Tibial artery (tissue), 4 donors: ENCODE measurements at places on chromosomes 1 and 21.

GRCh38 chr1:17642169-17642568, 102.7 kb downstream of the ARHGEF10L start:
- DNase-seq: no peak

DNA sequence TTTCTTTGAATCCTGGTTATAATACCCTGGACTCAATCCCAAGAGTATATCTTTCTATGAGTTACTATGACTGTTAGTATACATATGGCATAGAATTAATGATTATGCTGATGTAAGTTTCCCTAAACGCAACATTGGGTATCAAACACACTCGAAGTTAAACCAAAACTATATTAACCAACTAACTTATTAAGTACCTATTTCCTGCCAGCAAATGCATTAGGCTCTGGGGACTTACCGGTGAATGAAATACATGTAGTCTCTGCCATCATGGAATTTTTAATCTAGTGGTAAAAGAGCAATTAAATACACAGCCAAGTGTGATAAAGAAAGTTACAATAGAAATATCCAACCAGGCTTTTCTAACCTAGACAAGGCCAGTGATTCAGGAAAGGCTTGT, 193.6 kb upstream of the ADGRL2 start:
- no peak for DNase-seq

DNA sequence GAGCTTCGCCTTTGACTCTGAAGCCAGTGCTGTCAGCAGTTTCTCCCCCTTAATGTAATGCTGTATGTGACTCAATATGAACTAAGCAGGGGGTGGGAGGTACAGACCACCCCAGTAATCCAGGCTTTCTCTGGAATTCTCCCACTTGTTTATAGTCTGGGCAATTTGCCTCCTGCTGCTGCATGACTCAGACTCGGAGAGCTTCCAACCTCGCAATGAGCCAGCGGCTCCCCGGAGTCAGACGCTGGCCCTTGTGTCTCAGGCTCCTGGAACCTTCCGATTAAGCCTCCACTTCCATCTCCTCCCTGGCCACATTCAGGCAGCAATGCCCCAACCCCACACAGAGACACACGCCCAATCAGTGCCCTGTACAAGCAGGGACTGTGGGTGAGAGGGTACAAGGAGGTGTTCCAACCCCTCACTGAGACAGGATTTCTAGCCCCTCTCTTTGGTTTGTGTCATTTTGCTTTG, 471.7 kb upstream of the VAMP3 start:
- peak; percentile 81 for DNase-seq

GRCh38 chr1:36134031-36134430, 9.0 kb upstream of the COL8A2 start:
- DNase-seq: no peak

DNA sequence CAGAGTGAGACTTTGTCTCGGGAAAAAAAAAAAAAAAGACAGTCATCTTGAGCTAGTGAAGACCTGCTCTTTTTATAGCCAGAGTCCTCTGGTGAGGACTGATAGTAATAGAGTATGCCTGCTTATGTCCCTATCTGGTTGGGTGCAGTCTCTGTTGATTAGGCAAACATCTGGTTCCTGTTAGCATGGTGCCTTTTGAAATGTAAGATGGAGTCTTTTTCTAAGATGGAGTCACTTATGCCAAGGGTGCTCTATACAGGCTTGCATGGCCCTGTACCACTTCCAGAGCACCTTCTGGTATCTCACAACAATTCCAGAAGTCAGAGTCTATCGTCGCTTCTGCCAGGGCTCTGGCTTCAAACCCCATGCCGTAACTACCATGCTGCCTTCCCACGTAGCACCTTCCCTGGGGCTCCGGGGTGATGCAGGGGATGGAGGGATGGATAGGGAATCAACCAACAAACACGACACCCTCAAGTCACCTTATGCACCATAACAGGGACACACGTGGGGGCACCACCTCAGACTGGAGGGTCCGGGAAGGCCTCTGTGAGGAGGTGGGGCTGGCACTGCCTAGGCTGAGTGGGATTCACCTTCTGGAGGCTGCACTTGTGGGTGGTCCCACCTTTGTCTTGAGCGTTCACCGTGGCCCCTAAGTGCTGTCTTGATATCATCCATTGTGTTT, 11.6 kb upstream of the PADI6 start:
- no peak for DNase-seq

- DNase-seq: no peak
Observed at GRCh38 chr1:107648071-107648470, 316.9 kb downstream of the VAV3 start.

- no peak for DNase-seq
Observed at GRCh38 chr21:28250946-28251345, 741.7 kb downstream of the LTN1 start.

- no peak for DNase-seq
Observed at GRCh38 chr1:27583479-27583878, 20.5 kb downstream of the AHDC1 start.

DNA sequence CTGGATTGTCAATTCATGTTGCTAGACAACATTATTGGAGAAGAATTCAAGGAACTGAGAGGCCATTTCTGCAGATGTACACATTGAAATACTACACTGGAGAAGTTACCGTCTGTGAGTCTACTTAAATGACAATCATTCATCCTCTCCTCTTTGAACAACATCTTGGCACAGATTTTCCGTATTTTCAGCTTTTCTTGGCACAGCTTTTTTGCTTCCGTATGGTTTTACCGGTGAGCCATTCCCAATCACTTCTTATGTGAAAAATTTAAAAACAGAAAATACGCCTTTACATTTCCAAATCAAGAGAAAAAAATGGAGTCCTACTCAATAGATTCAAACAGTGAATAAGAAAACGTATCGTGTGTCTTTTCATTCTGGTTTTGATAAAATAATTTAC, 1493.7 kb downstream of the AMY1C start:
- DNase-seq: no peak

- peak; percentile 87 for DNase-seq
Observed at GRCh38 chr21:34129039-34129891, 55.9 kb downstream of the MRPS6 start.

GRCh38 chr1:197156692-197157091, 10.2 kb upstream of the ASPM start:
- DNase-seq: no peak

DNA sequence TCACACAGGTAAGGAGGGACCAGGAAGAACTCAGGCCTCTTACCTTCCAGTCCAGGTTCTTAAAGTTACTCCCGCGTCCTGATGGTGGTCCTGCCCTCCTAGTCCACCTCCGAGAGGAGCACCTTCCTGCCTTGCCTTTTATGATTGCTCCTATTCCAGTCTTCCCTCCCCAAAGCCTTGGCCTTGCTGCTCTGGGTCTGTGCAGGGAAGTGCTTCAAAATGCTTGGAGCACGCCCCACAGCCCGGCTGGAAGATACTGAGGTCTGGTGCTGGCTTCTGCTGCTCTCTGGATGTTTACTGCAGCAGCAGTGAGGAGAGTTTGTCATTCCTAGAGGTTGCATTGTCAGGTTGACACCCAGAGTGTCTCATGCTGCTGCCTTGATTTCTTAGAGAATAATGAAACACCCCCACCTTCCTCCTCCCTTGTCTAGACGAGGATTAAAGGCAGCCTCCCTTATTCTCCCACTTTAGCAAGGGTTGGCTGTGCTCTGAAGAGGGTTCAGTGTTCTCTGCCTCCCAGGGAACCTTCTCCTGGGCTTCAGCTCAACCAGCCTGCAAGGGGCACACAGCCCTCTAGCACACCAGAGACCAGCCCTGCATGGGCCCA, 142.2 kb upstream of the CACNA1E start:
- DNase-seq: peak; percentile 20

GRCh38 chr1:192983349-192983980, 75.7 kb downstream of the UCHL5 start:
- DNase-seq: no peak

DNA sequence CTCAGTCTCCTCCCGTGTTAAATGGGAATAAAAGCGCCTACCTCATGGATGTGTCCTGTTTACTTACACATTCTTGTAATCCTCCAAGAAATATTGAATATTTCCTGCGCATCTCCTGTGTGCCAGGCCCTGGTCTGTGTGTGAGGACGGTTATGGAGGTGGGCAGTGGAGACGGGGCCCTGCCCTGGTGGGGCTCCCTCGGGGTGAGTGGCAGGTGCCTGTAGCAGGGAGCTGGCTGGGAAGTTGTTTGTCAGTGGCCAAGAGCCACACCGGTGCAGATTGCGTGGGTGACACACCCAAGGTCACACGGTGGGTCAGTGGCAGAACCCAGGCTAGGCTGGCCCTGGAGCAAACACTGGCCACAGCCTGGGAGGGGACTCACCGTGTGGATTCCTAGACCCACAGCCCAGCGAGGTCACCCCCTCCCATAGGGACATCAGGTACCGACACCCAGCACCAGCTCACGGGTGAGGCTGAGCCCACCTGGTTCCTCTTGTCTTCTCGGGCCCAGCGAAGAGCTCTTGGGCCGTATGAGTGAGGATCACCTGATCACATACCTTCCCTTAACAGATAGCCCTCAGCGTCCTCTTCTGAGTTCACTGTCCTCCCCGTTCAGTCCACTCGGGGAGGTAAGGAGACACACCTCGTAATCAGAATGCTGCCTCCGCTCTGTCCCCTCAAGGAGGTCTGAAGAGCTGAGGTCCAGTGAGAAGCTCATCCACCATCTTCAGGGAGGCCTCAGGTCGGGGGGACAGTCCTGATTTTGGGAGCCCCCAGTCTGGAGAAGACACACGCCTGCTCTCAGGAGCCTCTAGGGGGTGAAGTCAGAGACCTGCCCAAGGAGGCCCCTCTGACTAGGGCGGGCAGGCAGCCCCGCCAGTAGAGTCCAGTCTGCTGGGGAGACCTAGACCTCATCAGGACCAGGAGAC, 349.6 kb downstream of the MATN1 start:
- DNase-seq: peak; percentile 23

DNA sequence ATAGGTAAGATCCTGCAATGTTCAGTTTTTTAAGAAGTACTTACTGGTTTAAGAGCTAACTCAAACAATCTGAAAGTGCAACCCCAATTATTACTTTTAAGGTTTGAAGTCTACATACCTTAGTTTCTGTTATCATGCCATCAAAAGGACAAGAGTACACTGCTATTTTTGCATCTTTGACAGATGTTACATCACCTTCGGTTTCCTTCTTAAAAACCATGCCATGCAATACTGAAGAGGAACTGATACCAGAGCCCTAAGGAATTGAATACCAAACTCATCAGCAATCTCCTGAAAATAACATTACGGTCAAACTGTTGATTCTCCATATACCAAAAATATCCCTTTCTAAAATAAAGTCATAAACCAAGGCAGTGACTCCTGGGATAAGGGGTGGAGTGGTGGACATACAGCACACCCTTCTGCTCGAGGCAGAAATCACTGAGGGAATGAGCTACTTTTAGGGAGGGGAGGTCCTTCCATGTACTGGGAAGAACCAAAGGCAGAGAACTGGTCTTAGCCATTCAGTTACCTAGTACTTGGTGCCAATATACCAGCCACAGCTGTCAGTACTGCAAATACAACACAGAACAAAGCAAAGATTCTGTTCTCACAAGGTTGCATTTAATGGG, 8.5 kb downstream of the CCT8 start:
- no peak for DNase-seq

DNA sequence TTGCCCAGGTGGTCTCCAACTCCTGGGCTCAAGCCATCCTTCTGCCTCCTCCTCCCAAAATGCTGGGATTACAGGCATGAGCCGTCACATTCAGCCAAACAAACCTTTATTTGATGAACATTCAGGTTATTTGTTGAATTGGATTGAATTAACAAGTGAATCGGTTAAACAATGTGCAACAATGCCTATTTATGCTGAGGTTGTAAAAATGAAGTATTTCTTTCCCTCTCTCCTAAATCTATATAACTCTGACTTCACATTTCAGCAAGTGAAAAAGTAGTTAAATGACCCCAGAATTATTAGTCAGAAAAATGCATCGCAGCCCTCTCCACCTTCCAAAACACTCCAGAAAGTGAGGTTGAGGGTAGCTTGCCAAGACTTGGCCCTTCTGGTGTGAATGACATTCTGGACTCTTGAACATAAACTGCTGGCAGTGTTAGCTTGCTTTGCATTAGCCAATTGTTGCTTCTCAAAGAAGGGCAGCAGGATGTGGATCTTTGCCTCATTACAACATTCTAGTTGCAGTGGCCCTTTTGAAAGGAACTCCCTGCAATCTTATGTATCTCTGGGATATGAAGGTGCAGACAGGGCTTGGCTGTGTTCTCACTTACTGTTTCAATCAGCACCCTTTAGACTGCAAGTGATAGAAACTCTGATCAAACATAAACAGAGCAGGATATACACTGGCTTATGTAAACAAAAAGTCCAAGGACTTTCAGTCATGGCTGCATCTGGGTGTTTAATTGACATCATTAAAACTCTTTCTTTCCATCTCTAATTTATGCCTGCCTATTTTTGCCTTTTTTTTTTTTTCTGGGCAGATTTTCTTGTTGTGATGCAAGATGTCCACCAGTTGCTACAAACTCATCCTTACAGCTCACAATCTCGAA, 22.4 kb downstream of the EDN2 start:
- DNase-seq: no peak

DNA sequence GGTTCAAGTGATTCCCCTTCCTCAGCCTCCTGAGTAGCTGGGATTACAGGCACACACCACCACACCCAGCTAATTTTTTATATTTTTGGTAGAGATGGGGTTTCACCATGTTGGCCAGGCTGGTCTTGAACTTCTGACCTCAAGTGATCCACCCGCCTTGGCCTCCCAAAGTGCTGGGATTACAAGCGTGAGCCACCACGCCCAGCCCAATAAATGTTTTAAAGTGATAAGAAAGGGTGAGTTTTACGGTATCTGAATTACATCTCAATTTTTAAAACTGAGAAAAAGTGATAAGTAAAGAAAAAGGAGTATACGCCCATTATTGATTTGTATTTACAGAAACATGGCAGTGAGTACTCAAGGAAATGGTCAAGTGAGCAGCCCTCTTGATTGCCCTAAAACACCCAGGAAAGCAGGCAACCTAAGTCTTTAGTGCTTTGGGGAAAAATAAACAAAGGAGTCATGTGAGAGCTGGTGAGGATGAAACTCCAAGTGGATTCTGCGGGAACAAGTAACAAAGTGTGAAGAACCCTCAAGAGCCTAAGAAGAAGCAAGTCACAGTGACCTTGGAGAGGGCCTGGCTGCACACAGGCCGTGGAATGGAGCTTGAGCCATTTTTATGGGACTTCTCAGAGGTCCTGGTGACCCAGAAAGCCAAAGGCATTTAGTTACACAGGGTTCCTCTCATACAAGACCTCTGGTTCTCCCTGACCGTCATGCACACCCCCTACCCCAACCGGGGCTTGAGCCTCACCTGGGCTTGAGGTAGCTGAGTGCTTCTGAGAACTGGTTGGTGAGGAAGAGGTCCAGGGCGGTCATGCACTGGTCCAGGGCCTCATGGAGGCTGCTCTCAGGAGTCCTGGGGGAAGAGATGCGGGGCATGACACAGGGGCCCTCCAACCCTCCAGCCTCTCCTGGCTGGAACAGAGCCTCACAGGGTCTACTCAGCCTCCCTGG, 9.1 kb downstream of the TTC39A start:
- no peak for DNase-seq

DNA sequence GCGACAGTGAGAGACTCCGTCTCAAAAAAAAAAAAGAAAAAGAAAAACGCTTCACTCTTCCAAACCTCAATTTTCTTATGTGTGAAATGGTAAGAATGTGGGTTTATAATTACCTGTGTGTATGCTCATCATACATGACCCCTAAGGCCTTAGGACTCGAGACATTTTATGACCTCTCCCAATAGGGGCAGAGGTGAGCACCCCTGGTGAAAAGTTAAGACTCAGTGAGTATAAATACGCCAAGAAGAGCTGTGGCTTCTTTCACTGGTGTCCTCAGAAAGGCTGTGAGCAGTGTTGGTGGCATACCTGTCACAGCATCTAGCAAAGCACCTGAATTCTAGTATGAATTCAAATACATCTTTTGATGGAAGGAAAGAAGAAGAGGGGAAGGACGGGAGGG, 7.8 kb upstream of the FCMR start:
- DNase-seq: no peak

GRCh38 chr1:201419256-201419655, 2.3 kb downstream of the TNNI1 start:
- no peak for DNase-seq
